ENCODE measurements at places on chromosomes 6 and 20. TPM values are rescaled to one million over a fixed set of nuclear protein-coding genes. Genes with fewer than 3 reads are reported as not detected.

DNA sequence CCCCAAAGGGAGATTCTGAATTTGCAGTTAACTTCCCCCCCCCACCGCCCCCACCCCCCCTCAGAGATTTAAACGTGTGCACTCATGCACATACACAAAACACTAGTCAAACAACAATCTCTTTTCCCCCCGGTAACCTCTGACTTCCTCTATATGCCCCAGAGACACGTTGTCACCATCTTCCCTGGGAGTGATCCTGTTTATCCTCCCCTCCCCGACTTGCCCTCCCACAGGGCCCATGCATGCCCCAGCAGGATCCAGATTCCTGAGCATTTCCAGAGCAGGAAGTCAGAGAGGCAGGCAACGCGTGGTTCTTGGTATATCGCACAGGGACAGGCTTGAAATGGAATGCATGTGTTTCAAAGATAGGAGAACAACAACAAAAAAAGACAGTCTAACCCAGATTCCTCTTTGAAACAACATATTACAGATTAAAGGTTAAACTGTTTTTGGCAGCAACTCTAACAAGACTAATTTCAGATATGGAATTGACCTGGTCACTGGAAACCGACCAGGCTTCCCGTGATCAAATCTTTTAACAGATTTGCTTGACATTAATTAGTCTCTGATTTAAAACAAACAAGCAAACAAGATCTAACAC is 1.3 kb downstream of the BLCAP start:
- DNase-seq, result no peak

GRCh38 chr20:37406010-37406998 is 60.4 kb downstream of the SRC start:
- DNase-seq, result peak; percentile 47

GRCh38 chr6:41929924-41930323 is 8.6 kb downstream of the BYSL start:
- DNase-seq, result no peak

GRCh38 chr20:45406260-45407066 is 1.6 kb upstream of the DBNDD2 start:
- DNase-seq, result peak; percentile 60

DNA sequence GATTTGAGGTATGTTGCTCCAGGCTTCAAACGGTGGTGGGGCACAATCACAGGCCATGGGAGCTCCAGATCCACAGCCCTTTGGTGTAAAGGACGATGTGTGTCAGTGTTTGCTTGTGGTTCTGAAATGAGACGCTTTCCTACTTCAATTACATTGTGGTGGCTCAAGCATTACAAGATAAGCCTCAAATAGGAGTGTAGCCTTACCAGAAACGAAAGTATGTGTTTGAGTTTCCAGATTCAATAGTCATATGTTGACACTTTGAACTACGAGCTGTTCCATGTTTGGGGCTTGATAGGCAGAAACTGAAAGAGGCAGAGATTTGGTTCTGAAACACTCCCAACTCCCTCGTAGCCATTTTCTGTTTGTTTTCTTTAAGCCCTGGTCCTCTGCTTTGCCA is 187.1 kb downstream of the MYLK4 start:
- DNase-seq, result peak; percentile 48

The CCR6 gene
- 7.4 TPM for total RNA-seq

- no peak for DNase-seq
These were observed 37.3 kb upstream of the PLCG1 start for GRCh38 chr20:41100001-41100480.

The CCN6 gene
- total RNA-seq, result not detected

DNA sequence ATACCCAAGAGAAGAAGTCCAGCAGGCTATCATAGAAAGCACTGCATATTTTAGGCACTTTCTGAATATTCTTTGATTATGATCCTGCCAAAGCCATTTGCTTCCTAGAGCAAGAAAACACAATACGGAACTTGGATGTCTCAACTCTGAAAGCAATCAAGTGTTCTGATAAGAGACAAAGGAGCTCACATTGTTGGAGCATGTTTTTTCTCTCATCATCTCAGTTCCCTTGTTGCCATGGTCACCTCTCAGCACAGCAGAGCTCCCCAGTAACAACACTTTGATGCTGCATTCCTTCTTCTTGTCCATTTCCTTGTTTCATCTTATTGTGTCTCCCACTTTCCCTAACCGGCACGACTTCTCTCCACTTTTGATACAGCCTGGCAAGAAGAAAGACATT is 168.7 kb upstream of the FUT9 start:
- DNase-seq, result no peak

The SLC32A1 gene
- not detected for total RNA-seq

GRCh38 chr6:11785415-11785773 is 6.8 kb upstream of the ADTRP start:
- peak; percentile 76 for DNase-seq

GRCh38 chr6:158768436-158768835 is 50.7 kb downstream of the EZR start:
- DNase-seq, result no peak

DNA sequence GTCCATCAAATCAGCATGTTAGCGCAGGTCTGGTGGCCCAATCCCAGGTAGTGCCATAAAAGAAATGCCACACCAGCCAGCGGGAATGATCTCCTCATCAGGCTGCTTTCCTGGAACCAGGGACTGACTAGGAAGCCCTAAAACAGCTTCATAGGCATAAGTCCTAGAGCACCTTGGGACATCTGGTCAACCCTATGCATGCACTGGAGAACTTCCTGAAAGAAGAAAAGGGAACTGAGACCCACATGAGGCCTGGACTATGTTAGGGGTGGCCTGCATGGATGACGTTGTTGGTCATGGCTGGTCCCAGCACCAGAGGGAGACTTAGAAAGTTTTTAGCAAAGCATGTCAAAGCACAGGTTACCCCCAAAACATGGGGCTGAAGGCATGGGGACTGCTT is 7.6 kb upstream of the KCNK16 start:
- no peak for DNase-seq

The ZNF451 gene
- total RNA-seq, result 41.4 TPM
